Muscle of back (tissue), 13 donors: ENCODE measurements at places on chromosomes 1 and 21.

- DNase-seq, result no peak
These were observed 39.6 kb upstream of the TRABD2B start for GRCh38 chr1:48036710-48037355.

GRCh38 chr1:80893115-80893514 lies 907.6 kb upstream of the ADGRL2 start:
- DNase-seq, result peak; percentile 36

- no peak for DNase-seq
These were observed 98.7 kb upstream of the RGS1 start for GRCh38 chr1:192476802-192477298.

DNA sequence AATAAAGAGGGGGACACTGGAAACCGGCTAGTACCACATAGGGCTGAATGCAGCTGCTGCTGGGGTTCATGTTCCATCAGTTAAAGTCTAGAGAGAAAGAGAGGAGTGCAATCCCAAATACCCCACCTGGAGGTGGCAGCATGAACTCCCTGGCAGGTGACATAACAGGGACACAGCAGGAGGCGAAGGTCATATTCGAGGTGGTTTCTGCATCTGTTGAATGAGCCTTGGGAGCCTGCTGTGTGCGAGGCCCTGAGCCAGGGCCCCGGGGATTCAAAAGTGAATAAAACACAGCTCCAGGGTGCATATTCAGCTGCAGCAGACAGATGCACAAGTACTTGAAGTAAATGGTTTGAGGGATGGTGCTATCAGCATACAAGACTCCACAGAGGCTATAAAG lies 456.8 kb downstream of the SETD4 start:
- no peak for DNase-seq

GRCh38 chr1:184881941-184882913 lies 92.1 kb downstream of the NIBAN1 start:
- no peak for DNase-seq

DNA sequence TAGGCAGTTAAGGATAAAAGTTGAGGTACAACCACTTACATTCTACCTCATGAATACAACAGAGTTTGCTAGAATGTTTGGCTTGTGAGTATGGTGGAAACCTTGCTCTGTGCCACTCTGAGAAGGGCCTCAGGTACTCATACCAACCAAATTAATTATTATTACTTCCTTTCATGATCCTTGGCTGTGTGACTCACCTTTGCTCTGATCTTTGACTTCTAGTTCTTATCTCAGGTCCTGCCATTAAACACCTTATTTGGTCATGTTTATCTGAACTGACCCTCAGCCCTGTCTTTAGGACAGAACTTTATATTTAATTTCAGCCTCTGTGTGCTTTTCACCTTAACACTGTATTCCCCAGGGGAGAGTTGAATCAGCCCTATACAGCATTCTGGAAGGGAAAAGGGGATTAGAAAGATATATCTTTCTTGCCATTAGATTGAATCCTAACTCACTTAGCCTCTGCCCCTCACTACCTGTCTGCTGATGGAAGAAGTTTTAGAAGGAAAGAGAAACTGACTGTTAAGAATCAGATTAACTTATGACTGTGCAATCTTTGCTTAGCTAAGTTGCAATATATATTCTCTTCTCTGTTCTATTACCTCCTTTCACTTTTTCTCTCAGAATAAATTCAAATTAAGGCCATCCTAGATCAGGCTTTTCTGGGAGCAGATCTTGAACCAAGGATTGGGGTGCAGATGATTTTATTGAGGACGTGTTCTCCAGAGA lies 260.4 kb upstream of the DPYD start:
- no peak for DNase-seq

- peak; percentile 54 for DNase-seq
These were observed 68.5 kb downstream of the GPATCH2 start for GRCh38 chr1:217562229-217562878.

DNA sequence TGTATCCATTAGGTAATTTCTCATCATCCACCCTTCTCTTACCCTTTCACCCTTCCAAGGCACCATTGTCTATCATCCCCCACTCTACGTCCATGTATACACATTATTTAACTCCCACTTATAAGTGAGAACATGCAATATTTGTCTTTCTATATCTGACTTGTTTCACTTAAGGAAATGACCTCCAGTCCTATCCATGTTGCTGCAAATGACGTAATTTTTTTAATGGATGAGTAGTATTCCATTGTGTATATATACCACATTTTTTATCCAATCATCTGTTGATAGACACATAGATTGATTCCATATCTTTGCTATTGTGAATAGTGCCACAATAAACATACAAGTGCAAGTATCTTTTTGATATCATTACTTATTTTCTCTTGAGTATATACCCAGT lies 322.9 kb upstream of the CXADR start:
- no peak for DNase-seq

- DNase-seq, result no peak
These were observed 177.2 kb upstream of the C8B start for GRCh38 chr1:57142999-57143398.

GRCh38 chr1:7250176-7250575 lies 464.9 kb downstream of the CAMTA1 start:
- DNase-seq, result no peak
